ENCODE measurements at places on chromosomes 6 and 20. TPM values are rescaled to one million over a fixed set of nuclear protein-coding genes. Genes with fewer than 3 reads are reported as not detected.

ULBP2 gene
- 0.43 TPM for total RNA-seq

DNA sequence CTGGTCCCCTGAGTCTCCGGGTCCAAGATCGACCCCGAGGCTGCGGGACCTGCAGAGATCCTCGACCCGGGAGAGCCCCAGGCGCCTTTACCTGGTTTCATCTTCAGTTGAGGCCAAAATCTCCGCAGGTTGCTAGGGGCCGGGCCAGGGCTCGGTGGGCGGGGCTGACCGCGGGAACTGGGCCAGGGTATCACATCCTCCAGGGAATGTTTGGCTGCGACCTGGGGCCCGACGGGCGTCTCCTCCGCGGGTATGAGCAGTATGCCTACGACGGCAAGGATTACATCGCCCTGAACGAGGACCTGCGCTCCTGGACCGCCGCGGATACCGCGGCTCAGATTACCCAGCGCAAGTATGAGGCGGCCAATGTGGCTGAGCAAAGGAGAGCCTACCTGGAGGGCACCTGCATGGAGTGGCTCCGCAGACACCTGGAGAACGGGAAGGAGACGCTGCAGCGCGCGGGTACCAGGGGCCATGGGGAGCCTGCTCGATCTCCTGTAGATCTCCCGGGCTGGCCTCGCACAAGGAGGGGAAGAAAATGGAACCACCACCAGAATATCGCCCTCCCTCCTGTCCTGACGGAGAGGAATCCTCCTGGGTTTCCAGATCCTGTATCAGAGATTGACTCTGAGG is 53.8 kb upstream of the POLR1H start:
- DNase-seq = peak; percentile 67

AFG1L gene
- 8.4 TPM for total RNA-seq

DNA sequence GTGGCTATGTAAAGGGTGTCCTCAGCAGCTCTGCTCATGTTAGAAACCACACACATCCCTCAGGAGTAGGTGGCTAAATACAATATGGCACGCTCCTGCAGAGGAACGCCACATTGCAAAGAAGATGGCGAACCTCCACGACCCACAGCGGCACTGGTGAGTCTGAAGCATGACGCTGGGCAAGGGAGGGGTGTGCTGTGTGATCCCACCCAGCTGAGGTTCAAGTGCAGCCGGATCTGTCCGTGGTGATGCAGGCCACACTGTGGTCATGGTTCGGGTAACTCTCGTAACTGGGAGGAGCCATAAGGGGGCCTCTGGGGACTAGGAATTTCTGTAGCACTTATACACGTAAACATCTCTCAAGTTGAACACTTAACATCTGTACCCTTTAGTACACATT is 23.4 kb upstream of the APMAP start:
- no peak for DNase-seq

DNA sequence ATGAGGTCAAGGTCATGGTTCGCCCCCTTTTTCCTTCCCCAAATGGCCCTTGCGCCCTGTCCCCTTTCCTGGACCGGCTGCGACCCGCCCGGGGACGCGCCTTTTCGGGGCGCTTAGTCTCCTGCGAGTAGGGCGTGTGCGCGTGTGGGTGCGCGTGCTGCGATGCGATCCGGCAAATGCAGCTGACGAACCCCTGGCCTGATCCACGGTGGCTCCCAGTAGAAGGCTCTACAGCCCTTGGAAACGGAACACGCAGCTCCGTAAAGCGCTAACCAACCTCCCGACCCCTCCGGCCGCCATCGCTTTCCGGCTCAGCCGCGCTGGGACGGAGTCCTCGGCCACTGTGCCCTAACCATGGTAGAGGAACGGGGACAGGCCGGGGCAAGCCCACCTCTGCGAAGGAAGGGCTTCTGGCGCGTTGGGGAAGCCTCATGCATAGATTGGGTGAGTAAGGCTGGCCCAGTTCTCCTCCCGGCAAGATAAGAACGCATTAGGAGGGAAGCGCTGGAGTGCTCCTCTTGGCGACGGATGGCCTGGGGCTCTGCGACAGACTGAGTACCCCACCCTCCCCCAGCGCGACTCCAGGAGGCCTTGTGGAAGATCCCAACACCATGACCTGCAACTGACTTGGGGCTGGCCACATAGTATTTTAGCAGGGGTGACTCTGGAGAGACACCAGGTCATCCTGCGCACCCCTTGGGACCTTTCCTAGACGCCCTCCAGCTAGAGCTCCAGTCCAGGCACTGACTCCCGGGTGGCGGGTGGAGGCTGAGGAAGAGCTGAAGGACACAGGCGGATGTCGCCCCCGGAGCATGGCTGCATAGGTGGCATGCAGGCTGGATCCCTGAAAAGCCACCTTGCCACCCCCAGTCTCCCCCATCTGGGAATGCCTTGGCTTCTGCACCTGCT is 1.1 kb upstream of the SLC4A11 start:
- no peak for DNase-seq

THBS2 gene
- total RNA-seq = 3.7 TPM

DNA sequence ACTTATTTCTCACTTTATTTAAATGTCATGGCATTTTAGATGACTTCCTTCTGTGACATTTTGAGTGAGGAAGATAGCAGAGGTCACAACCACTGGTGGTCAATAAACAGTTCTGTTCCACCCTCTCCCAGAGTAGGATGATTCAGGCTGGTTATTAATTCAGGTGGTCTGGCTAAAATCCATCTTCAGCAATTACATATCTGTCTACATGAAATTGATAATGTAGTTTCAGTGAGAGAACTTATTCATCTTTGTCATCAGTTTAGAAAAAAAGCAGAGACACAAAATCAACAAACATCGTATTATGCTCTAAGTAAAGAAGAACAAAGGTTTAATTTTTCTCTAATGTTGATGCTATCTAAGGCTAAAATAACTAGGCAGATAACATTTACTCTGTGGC is 525.5 kb downstream of the TENT5A start:
- no peak for DNase-seq

- no peak for DNase-seq
These were observed 20.2 kb downstream of the SENP6 start for GRCh38 chr6:75621846-75622245.

DNA sequence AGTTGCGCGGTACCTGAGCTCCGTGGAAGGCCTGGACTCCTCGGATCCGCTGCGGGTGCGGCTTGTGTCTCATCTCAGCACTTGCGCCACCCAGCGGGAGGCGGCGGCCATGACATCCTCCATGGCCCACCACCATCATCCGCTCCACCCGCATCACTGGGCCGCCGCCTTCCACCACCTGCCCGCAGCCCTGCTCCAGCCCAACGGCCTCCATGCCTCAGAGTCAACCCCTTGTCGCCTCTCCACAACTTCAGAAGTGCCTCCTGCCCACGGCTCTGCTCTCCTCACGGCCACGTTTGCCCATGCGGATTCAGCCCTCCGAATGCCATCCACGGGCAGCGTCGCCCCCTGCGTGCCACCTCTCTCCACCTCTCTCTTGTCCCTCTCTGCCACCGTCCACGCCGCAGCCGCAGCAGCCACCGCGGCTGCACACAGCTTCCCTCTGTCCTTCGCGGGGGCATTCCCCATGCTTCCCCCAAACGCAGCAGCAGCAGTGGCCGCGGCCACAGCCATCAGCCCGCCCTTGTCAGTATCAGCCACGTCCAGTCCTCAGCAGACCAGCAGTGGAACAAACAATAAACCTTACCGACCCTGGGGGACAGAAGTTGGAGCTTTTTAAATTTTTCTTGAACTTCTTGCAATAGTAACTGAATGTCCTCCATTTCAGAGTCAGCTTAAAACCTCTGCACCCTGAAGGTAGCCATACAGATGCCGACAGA is 9.9 kb downstream of the HEY2 start:
- peak; percentile 36 for DNase-seq

DNA sequence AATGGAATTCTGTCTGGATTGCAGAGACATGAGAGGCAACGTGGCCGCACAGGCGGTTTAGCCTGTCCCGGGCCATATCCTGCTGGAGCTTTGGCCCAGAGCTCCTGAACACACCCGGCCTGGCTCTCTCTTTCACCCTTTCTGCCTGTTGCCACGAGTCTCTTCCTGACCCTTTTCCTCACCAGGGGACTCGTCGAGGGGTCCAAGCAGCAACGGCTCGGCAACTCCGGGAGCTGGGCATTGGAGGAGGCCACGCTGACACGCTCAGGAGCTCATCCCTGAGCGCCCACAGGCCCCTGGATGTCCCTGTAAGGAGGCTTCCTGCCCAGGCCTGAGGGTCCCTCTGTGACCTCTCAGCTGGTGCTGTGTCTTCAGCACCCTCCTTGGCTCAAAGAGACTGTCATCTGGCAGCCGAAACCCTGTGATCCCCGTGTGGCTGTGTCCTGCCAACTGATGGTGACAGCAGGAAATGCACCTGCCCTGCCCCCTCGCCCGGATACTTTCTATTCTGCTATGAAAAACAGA is 103.8 kb downstream of the RNASET2 start:
- no peak for DNase-seq

IL17F gene
- total RNA-seq = not detected

DNA sequence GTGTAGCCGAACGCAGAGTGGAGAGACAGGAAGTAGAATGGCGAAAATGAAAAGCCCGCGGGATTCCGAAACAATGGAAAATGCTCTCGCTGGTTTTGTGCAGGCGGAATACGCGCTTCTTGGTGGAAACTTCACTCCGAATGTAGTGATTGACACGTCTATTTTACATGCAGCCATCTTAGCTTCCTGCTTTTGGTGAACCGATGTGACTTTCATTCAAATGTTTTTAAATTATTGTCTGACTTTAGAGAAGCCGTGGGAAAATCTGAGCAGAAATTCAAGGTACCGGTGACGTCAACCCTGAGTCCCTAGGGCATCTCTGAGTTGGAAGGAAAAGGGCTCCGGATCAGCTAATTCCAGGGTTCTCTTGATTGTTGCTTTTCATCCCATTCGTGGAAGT is 11.4 kb downstream of the GPX5 start:
- DNase-seq = no peak

CAP2 gene
- total RNA-seq = 2.2 TPM

DNA sequence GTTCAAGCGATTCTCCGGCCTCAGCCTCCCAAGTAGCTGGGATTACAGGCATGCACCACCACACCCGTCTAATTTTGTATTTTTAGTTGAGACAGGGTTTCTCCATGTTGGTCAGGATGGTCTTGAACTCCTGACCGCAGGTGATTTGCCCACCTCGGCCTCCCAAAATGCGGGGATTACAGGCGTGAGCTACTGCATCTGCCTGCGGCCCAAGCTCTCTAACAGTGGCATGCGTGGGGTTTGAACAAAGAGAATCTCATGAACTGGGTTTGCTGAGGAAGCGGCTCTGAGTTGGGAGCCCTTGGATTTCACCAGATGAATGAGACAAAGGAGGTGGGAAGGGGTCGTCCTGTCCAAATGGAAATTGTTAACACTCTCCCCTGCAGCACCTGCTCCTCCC is 33.2 kb upstream of the CD83 start:
- no peak for DNase-seq

- DNase-seq = peak; percentile 80
These were observed 43.0 kb downstream of the KIF16B start for GRCh38 chr20:16530201-16530681.

DNA sequence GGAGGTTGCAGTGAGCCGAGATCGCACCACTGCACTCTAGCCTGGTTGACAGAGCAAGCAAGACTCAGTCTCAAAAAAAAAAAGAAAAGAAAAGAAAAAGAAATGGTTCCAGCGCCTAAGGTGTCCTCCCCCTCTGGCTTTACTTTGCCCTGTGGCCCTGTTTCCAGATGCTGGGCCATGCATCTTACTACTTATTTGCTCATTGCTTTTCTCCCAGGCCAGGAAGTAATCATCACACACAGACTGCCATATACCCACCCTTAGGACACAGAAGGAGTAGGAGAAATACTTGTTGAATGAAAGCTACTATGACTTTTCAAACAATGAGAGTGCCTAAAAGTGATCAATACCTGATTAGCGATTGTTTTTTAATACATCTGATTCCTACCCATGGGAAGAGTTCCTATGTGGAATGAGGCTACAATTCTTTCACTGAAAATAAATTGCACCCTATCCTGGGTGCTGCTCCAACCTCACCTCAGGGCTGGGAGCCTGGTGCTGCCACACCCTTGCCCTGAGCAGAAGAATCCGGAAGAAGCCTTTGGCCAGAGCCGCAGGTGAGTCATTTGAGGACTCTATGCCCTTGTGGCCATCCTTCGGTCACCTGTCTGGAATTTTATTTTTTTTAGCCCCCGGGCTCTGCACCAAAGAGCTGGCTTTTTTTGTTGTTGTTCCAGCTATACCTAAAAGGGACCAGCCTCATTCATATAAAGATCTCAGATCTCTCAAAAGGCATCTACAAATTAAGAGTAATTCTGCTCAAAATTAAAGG is 22.7 kb upstream of the TFAP2C start:
- peak; percentile 56 for DNase-seq

KHDC1L gene
- total RNA-seq = not detected

TAF11 gene
- 24.2 TPM for total RNA-seq

SALL4 gene
- total RNA-seq = 0.05 TPM

DNA sequence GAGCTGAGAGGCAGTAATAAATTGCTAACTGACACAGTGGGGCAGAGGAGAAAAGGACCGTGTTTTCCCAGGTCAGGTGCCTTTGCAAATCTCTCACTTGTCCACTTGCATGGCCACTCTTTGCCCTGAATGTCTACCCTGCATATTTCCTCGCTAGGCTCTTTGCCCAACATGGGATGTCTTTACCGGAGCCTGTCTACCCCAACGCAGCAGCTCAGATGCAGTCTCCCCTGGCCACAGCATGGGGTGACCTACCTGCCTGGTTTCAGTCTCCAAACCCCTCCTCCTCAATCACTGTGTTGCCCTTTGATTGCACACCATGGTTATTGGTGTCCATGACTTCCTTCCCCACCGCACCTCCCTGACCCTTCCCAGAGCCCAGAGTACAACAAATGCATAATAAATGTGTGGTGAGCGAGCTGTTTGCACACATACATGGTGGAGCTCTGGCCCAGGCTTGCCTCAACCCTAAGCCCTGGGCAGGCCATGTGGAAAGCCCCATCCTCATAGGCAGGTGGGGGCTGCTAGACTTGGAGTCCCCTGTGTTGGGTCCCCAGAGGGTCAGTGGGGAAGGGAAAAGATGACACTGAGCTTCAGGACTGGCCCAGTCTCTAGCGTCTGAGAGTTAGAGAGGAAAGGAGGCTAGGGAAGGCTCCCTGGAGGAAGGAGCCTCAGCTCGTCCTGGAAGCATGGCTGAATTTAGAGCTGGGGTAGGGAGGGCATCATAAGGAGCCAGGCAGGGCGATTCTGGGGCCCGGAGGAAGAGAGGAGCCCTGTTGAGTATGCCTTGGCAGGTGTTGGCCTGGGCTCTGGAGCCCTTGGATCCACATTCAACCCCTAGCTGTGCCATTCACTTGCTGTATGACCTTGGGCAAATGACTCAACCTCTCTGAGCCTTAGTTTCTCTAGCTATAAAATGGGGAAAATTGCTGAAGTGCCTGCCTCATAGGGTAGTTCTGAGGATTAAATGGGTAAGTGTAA is 4.4 kb upstream of the BPIFB6 start:
- no peak for DNase-seq

MCCD1 gene
- not detected for total RNA-seq

FERMT1 gene
- total RNA-seq = 17.4 TPM

- no peak for DNase-seq
These were observed 92.8 kb downstream of the ADAT2 start for GRCh38 chr6:143357561-143358255.

DNA sequence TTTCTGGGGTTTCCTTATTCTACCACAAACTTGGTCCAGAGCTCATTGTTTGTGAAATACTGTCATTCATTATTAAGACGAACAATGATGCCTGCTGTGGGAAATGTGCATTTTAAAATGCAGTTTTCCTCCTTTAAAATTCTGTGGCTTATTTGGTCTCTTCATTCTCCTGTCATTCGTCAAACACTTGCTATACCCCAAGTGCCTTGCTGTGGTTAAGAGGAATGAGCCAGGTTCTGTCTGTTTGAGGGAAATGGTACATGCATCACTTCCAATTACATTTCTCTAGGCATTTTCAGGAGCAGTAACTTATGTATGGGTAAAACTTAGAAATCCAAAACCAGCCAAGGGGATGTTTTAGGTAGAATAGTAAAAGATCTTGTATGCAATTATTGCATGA is 1087.7 kb downstream of the KIF16B start:
- no peak for DNase-seq
